Iris pigment epithelial cell (primary cell): ENCODE measurements at places on chromosomes 7 and 10.

- peak; percentile 77 for DNase-seq
Measured at GRCh38 chr7:144384555-144385245, 18.8 kb downstream of the NOBOX start.

GRCh38 chr10:100146875-100147650 is 38.8 kb downstream of the ERLIN1 start:
- peak; percentile 21 for DNase-seq

GRCh38 chr7:127514499-127514898 is 70.9 kb downstream of the GCC1 start:
- peak; percentile 40 for DNase-seq

- DNase-seq: no peak
Measured at GRCh38 chr10:14379556-14380280, 49.0 kb upstream of the FRMD4A start.

- no peak for DNase-seq
Measured at GRCh38 chr10:34196058-34196433, 619.0 kb downstream of the PARD3 start.

DNA sequence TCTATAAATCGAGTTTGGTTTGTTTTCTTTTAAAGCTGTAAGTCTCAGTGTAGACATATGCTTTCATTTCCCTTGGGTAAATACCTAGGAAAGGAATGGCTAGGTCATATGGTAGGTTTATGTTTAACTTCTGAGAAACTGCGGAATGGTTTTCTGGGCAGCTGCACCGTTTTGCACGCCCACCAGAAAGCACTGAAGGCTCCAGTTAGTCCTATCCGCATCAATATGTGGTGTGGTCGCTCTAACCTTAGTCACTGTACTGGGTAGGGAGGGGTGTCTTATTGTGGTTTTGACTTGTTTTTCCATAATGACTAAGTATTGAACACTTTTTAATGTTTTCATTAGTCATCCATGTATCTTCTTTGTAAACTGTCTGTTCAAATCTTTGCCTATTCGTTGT is 279.5 kb upstream of the AKR1E2 start:
- DNase-seq: peak; percentile 66

- DNase-seq: peak; percentile 15
Measured at GRCh38 chr7:156969972-156970420, 20.5 kb downstream of the NOM1 start.

DNA sequence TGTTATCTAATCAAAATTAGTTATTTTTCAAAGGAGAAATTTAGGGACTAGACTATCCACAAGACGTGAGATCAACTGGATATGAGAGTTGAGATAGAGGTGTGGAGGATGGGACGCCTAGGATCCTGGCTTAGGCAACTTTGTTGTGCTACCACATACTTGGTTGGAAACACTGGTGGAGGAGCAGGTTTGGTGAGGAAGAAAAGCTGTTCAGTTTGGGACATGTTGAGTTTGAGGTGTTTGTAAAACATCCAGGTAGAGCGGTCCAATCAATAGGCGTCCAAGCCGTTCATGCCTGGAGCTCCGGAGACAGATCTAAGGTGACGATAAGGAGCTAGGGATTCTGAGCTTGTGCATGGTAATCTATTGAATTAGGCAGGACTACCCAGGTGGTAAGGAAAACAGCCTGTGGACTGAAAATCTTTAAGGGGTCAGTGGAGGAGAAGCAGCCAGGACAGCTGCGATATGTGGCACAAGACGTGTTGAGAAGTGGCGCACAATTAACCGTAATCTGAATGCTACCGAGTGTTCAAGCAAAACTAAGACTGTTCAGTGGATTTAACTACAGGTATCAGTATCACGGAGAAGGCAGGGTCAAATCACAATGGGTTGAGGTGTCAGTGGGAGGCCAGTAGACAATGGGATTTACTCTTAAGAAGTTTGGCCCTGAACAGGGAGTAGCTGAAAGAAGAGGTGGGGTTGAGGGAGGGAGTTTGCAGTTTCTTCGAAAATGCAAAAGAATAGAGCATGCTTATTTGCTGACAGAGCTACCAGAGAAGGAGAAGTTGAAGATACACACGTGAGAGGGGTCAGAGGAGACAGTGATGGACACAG is 16.1 kb upstream of the TRPV6 start:
- DNase-seq: no peak

- DNase-seq: peak; percentile 96
Measured at GRCh38 chr7:151736403-151736909, 140.5 kb downstream of the PRKAG2 start.

DNA sequence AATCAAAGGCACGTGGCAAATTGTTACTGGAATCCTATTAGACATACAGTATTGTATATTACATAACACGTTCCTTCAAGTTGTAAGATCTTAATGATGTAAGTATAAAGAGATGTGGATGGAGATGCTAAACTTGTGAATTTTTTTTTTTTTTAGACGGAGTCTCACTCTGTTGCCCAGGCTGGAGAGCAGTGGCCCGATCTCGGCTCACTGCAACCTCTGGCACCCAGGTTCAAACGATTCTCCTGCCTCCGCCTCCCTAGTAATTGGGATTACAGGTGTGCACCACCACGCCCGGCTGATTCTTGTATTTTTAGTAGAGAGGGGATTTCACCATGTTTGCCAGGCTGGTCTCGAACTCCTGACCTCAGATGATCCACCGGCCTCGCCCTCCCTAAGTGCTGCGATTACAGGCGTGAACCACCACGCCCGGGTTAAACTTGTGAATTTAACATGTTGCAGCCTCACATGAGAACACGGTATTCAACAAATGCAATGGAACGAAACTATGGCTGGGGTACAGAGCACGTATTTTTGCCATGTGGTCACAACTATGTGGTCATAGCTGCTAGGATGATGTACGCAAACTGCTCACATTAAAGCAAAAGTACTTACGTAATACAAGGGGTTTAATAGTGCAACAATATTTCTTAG is 818 bp upstream of the SUPV3L1 start:
- DNase-seq: peak; percentile 80

DNA sequence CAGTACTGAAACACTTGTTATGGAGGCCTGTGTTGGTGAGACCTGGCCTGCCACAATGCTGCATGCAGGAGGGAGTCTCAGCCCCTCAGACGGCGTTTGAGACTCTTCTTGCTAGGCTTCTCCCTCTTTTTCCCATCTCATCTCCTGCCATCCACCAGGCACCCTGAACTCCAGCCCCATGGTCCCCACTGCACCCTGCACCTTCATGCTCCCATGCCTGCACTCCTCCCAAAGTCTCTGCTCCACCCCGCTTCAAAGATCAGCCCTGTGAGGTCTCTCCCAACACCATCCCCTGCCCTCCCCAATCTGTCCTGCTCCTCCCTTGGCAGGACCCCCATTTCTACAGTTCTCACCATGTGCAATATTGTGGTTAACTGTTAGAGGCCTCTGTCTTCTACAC is 61.7 kb downstream of the VOPP1 start:
- DNase-seq: no peak

GRCh38 chr7:133275446-133276095 is 22.7 kb downstream of the EXOC4 start:
- DNase-seq: peak; percentile 73

DNA sequence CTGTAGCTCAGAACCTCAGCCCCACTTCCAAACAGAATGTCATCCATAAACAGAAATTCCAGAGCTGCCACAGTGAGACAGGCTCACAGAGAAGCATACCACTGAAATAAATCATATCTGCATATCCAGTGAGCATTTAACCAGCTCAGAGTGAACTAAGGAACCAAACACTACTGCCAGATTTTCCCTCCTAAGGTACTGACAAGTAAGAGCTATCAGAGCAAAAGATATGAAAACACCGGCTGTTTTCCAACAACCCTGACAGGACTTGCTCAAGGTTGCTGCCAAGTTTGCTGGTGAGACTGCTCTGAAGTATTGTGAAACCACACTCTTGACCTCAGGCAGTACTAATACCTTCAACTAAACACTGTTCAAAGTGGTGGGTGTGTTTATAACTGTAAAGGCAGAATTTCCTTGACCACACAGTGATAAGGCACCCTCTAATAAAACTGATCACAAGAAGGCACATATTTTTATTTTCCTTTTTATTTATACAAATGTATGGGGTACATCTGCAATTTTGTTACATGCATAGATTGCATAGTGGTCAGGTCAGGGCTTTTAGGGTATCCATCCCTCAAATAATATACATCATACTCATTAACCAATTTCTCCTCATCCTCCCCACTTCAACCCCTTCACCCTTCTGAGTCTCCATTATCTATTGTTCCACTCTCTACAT is 18.3 kb downstream of the SGMS1 start:
- DNase-seq: peak; percentile 99

GRCh38 chr10:6607182-6607581 is 27.1 kb upstream of the PRKCQ start:
- no peak for DNase-seq

GRCh38 chr10:2049560-2049959 is 312.2 kb upstream of the ADARB2 start:
- DNase-seq: no peak

DNA sequence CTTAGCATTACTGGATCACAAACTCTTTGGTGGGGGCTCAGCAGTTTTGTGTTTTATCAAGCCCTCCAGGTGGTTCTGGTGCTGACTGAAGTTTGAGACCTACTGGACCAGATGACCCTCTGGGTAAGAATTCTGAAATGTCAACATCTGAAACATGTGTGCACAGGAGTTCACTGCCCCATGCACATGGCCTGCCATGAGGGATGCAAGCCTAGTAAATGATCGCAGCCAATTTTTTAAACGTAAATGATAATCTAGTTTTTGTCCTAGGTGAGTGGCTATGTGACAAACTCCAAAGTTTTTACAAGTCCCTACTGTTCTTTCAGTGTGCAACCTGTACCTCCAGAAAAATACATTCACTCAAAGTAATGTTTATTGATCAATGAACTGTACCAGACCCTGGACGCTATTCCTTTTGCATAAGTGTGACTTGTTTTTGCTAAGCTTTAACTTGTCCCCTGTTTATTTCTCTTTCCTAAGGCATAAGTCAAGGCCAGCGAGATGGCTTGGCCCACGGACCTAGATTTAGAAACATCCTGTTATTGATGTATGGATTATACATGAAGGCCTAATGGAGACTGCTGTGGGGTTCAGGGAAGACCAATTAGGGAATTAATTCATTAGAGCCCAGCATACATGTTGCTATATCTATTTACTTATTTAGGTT is 531.1 kb downstream of the LRMDA start:
- no peak for DNase-seq

DNA sequence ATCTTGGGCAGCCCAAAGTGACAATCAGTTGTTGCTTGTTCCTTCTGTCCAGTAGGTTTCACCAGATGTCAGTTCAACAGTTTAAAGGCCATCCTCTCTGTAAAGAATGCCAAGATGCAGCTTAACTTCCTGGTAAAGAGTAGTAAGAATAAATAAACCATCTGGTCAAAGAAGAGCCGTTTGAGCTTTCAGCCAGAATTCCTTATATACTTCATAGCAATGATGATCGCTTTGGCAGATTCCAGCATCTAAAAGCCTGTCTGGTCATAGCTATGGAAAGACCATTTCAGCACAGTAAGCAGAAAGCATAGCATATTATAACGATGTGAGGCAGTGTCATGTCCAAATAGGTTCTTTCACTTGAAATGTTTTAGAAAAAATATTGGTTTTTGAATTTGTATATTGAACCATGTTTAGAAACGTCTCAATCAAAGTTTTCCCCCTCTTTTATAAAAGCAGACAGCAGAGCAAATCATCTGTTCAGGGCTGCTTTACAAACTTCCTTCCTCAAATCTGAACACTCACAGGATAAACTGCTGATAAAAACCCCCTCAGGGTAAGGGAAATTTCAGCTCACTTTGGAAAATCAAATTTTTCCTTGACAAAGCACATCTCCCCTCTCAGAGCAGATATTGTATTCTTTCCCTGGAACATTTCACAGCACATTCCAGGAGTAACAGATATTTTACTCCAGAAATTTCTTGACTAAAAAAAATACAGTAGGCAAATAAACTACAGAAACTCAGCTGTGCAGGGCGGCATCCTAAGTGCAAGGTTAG is 184.1 kb downstream of the NOC3L start:
- peak; percentile 36 for DNase-seq

DNA sequence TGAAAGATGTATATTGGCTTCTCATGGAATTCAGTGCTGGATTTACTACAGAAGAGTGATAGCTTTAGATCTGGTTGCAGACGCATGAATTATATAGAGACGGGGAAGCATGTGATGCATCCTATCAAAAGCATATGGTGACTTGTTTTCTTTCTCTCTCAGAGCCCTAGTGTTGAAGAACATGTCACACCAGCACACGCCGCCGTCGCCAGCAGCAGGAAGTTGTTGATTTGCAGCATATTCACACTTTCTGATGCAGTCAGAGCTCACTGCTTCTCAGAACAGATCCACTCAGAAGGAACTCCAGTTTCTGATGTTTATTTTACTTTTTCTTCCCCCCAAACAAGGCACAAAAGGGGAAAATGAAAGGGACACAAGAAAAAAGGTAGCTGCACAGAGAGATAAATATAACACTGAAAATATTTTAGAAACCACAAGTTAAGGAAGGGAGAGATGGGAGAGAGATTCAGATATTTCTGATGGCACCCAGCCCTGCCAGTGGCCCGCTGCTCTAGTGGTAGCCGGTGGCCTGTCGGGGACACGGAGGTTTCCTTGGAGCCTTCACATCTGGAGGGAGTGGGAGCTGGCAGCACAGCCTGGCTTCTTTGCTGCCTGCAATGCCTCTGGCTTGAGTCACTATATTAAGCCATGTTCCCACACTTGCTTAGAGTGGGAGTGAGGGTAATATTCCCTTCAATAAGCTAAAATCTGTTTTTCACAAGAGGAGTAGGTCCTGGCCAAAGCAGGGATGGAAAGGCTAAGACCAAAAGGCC is 123.2 kb downstream of the NRP1 start:
- peak; percentile 91 for DNase-seq

DNA sequence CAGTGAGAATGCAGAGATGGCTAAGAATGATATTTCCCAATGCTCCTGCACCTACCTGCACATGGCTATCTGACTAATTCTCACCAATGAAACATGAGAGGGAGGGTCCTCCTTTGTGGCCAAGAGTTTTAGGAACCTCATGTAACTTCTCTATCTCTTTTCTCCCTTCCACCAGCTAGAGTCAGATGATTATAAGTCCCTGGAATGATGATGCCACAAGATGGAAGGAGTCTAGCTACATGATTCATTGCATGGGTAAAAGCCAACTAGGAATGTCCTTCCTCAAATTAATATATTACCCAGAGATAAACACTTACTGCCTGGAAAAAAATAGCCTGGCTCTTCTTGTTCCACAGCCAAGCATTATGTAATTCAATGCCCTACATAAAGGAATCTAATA is 55.1 kb upstream of the AASS start:
- DNase-seq: peak; percentile 40

GRCh38 chr7:81321949-81322348 is 403.1 kb upstream of the SEMA3C start:
- no peak for DNase-seq

- no peak for DNase-seq
Measured at GRCh38 chr10:35136263-35136815, 9.7 kb downstream of the CREM start.

DNA sequence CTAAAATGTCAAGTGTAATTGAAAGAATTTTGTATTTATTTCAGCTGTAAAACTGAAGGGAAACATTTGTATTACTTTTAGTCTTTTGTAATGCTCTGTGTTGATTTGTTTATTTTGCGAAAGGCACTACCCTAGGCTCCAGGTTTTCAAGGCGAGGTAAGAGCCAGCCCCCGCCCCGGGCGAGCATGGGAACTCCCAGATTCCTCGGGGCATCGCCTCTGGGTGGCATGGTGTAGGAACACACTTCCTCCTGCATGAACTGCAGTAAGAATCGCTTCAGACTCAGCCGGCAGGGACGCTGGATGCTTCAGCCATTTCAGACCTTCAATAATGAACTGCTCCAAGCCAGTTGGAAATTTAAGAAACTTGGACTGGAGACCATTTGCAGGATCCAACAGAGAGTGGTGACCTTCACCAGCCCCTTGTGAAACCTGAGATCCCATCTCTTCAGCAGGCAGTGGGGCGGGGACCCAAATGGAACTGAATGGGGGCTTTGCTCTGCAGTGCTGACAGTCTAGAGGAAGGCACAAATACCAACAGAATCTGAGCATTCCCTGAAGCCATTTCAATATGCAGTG is 544.3 kb upstream of the MGMT start:
- no peak for DNase-seq
